ENCODE measurements at places on chromosomes 3 and 15. TPM values are rescaled to one million over a fixed set of nuclear protein-coding genes. Genes with fewer than 3 reads are reported as not detected.

The GABRR3 gene
- not detected for total RNA-seq

The ALDH1A3 gene
- total RNA-seq, result 8.0 TPM

The LYZL4 gene
- not detected for total RNA-seq

The HRG gene
- not detected for total RNA-seq

The SLC22A13 gene
- 0.41 TPM for total RNA-seq

The UBL7 gene
- total RNA-seq, result 43.7 TPM

The CHST2 gene
- total RNA-seq, result 4.5 TPM

The PLA2G4E gene
- total RNA-seq, result not detected

DNA sequence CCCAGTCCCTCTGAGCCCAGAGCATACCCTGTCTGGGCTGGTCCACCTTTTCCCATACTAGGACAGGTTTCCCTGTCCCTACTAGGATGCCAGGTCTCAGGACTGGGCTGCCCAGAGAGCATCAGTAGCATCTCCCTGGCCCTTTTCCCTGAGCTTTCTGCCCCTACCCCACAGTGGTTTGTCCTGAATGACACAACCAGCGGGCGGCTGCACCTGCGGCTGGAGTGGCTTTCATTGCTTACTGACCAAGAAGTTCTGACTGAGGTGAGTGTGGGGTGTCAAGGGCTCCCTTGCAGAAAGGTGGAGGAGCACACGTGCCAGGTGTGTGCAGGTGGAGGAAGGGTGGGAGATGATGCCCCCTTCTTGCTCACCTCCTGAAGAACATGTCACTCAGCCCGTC is 33.5 kb downstream of the ESYT3 start:
- no peaks in the 10 kb centered on the region for H3K4me1 ChIP-seq
- H3K27ac ChIP-seq, result no peak overlapping the region
- H3K4me3 ChIP-seq, result no peak overlapping the region
- H3K36me3 ChIP-seq, result no peaks in the 10 kb centered on the region

DNA sequence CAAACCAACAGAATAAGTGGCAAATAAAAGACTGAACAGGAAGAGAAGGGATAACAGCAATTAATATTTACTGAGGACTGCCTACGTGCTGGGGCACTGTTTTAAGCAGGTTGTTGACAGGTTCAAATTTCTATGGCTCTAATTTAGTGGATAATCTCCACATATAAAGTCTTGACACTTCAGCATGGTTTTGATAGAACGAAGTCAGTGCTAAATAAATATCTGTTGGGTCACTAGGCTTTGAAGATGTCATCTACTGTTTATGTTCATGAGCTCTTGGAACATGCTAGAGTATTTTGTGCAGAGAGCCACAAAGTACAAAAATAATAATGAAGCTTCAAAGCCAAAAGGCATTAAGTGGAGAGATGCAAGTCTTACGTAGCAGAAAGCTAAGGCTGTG is 74.0 kb downstream of the SFMBT1 start:
- no peak overlapping the region for H3K27ac ChIP-seq
- no peak for DNase-seq
- no peaks in the 10 kb centered on the region for H3K27me3 ChIP-seq
- H3K4me1 ChIP-seq, result no peaks in the 10 kb centered on the region

DNA sequence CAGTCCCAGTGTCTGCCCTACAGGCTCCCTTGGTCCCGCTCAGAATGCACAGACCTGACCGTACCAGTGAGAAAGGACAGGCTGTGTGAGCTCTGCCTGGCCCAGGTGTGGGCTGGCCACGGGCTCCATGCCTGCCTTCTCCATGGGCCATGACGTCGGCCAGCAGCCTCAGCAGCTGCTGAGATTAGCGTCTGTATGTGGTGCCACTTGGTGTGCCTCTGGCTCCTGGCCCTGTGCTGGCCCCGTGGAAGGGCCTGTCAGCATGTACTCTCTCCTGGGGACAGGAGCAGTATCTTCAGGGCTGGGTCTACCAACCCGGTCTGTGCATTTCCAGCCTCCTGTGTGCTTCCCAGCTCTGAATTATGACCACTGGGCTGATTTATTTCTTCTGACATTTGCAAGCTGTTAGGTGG is 25.7 kb downstream of the KLF13 start:
- H3K4me1 ChIP-seq, result peaks cover 43% of the 10 kb centered on the region
- H3K36me3 ChIP-seq, result no peaks in the 10 kb centered on the region
- no peak overlapping the region for H3K27ac ChIP-seq
- DNase-seq, result no peak
- H3K27me3 ChIP-seq, result no peaks in the 10 kb centered on the region

DNA sequence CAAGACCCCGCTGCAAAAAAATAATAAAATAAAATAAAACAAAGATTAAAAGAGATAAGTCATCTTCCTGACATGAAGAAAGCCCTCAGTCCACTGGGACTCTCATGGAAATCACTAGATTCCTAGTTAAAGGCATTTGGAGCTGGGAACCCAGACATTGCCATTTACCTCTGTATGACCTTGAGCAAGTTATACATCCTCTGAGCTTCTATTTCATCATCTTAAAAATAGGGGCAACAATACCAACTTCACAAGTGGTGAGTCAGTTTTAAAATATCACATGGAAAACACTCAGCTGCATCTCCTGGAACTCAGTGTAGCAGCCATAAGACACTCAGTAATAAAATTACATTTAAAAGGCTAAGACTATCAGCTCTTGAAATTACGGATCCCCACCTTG is 334.8 kb downstream of the ERC2 start:
- H3K4me1 ChIP-seq, result peaks cover 41% of the 10 kb centered on the region
- no peak overlapping the region for H3K27ac ChIP-seq
- H3K36me3 ChIP-seq, result peaks cover 2% of the 10 kb centered on the region
- no peaks in the 10 kb centered on the region for H3K27me3 ChIP-seq
- no peak for DNase-seq

GRCh38 chr3:193978030-193978429 is 157.9 kb upstream of the HES1 start:
- DNase-seq, result no peak
- no peak overlapping the region for H3K27ac ChIP-seq
- H3K4me1 ChIP-seq, result peaks cover 49% of the 10 kb centered on the region
- peaks cover 27% of the 10 kb centered on the region for H3K27me3 ChIP-seq
- no peaks in the 10 kb centered on the region for H3K36me3 ChIP-seq

DNA sequence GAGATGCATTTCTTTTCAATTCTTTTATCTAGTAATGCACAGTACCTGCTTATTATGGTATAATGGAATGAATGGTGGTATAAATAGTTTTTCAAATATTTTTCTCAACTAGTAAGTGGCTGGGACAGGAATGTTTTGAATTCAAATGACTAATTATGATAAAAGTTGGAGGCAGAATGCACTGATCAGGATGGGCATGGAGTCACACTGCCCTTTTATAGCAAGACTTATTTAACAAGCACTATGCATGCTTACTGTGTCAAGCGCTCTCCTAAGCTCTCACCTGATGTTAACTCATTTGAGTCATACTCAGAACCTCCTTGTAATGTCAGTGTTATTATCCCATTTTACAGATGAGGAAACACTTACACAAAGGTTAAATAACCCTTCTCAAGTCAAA is 221.8 kb downstream of the FEZF2 start:
- H3K27ac ChIP-seq, result no peak overlapping the region
- no peak for DNase-seq
- H3K27me3 ChIP-seq, result no peaks in the 10 kb centered on the region
- no peaks in the 10 kb centered on the region for H3K36me3 ChIP-seq

DNA sequence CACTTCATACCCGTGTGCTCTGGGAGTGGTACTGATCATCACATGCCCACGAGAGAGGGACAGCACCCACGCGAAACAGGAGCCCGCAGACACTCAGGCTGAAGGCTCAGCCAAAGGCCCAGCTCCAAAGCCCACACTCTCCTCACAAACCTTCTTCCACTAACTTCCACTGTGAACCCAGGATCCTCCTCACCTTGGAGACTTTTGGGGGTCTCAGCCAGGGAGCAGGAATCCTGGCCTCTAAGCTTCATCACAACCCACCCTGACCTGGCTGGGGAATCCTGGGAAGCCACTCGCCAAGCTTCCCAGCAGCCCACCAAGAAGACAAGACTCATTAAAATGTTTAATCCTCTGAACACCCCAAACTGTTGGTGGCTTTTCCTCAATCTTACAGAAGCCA is 421.2 kb downstream of the OCA2 start:
- no peak overlapping the region for H3K4me3 ChIP-seq
- DNase-seq, result no peak
- no peaks in the 10 kb centered on the region for H3K36me3 ChIP-seq
- H3K4me1 ChIP-seq, result peaks cover 27% of the 10 kb centered on the region
- H3K27me3 ChIP-seq, result peaks cover 23% of the 10 kb centered on the region

DNA sequence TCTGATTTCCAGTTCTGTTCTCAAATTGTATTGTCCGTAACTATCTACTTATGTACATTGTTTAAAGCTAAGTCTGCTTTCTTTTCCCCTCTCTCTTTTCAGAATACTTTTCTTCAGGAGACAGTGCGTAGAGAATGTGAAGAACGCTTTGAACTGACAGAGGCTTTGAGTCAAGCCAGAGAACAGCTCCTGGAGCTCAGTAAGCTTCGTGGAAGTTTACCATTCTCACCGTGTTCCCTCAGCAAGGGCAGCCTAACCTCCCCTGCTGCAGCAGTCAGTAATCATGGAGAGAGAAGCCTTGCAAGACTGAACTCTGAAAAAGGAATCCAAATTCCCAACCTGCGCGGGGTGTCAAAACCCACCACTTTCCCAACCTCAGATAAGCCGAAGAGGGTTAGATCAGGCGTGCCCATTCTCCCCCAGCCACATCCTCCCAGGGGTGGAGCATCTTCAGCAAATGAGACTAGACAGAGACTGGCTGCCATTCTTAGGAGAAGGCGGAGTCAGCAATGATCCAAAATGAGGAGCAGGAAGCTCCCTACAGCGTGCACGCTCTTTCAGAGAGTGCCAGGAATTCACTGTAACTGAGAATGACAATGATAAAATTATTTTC is 114.6 kb downstream of the CCNL1 start:
- H3K4me3 ChIP-seq, result no peak overlapping the region
- no peaks in the 10 kb centered on the region for H3K36me3 ChIP-seq
- H3K4me1 ChIP-seq, result peaks cover 7% of the 10 kb centered on the region

DNA sequence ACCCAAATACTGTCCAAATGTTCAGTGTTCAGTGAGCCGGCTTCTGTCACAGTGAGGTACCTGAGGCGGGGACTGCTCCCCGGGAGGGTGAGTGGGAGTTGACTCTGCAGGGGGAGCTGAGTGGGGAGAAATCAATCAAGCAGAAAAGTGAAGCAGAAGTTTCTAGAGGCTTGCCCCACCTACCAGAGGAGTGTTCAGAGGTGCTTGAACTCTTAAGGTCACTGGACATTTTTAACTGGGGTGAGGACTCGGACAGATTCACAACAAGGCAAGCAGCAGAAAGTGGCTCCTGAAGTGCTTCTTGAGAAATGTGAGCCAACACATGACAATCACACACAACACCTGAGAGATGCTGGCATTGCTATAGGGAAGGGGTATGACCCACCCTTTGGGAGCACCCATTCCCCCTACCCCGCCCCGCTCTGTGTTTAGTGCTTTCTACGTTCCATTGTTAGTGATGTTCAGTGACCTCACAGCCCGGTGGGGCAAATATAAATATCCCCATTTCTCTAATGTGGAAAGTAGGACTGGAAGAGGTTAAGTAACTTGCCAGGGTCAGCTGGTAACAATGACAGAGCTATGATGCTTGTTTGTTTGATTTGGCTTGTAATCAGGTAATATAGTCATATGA is 48.6 kb upstream of the AKAP13 start:
- H3K27ac ChIP-seq, result peak overlapping the region; percentile 90
- H3K4me3 ChIP-seq, result no peak overlapping the region
- peaks cover 36% of the 10 kb centered on the region for H3K4me1 ChIP-seq
- DNase-seq, result no peak
- no peaks in the 10 kb centered on the region for H3K27me3 ChIP-seq

GRCh38 chr3:184656829-184657681 is 54.8 kb downstream of the MAGEF1 start:
- no peak for DNase-seq
- H3K4me1 ChIP-seq, result peaks cover 43% of the 10 kb centered on the region
- peaks cover 5% of the 10 kb centered on the region for H3K36me3 ChIP-seq
- H3K4me3 ChIP-seq, result no peak overlapping the region
- no peak overlapping the region for H3K27ac ChIP-seq
- H3K27me3 ChIP-seq, result no peaks in the 10 kb centered on the region

DNA sequence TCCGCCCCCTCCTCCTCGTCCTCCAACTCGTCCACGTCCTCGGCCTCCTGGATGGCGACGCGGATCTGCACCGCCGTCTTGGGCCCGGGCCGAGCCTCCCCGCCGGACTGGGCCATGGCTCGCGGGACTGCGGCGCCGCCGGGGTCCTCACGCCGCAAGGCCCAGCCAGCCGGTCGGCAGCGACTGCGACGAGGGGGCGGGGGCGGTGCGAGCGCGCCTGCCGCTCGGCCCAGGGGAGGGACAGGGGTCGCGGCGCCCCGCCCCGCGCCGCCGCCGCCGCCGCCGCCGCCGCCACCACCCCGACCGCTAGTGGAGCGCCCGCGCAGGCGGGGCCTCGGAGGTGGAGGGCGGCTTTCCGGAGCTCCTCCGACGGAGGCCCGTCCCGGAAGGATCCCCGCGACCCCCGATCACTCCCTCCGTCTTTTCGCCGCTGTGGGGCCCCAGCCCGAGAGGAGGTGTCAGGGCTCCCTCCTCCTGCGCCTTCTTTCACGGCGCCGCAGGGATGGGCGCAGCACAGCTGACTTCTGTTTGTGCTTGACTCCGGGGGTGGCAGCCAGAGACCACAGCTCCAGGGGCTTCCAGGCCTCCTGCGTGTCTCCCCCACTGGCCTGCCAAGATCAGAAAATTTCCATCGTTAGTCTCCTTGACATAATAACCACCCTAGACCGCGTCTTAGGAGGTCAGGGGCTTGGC is at the start of gene LARP6:
Gene LARP6 (minus strand): TSS at position 185 of the 693 bp plus-strand sequence. CDS start 69 bp downstream, at position 116.
- peak within 1 kb of the TSS; percentile 93 for H3K27ac ChIP-seq
- H3K27me3 ChIP-seq, result no peaks in the 10 kb centered on the region
- H3K4me1 ChIP-seq, result peaks cover 16% of the 10 kb centered on the region

DNA sequence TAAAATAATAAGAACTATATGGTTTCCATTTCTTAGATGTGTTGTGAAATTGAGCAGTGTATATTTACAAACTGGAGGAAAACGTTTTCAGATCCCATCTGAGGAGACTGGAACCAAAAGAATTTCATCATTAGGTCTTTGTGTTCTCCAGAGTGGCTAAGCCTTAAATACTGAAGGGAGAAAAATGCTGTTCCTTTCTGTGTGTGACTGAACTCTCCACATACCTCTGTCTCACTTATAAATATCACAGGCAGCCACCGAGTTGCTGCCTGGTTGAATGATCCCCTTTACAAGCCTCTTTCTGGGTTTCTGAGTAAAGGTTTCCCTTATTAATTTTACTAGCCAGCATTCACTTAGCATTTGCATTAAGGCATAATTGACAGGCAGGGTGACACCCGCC is 913.9 kb upstream of the NR2F2 start:
- H3K27me3 ChIP-seq, result no peaks in the 10 kb centered on the region
- no peak overlapping the region for H3K4me3 ChIP-seq
- H3K27ac ChIP-seq, result no peak overlapping the region
- no peak for DNase-seq
- peaks cover 8% of the 10 kb centered on the region for H3K36me3 ChIP-seq

GRCh38 chr3:30680789-30681648 is 74.6 kb downstream of the TGFBR2 start:
- H3K4me1 ChIP-seq, result peaks cover 57% of the 10 kb centered on the region
- peak overlapping the region; percentile 97 for H3K27ac ChIP-seq
- peak overlapping the region; percentile 82 for H3K4me3 ChIP-seq
- no peaks in the 10 kb centered on the region for H3K27me3 ChIP-seq
- peak; percentile 39 for DNase-seq

- H3K4me3 ChIP-seq, result no peak overlapping the region
- no peaks in the 10 kb centered on the region for H3K27me3 ChIP-seq
- peaks cover 16% of the 10 kb centered on the region for H3K4me1 ChIP-seq
- DNase-seq, result no peak
- no peak overlapping the region for H3K27ac ChIP-seq
- peaks cover 11% of the 10 kb centered on the region for H3K36me3 ChIP-seq
Measured at GRCh38 chr3:28745436-28745835, 396.8 kb upstream of the AZI2 start.
